ENCODE measurements at places on chromosomes 7 and 10.

GRCh38 chr10:58802047-58802446, 289.4 kb downstream of the BICC1 start:
- no peak for DNase-seq

GRCh38 chr7:87342231-87342630, 3.2 kb upstream of the CROT start:
- DNase-seq = no peak

GRCh38 chr10:5890452-5890915, 441 bp downstream of the FBH1 start:
- DNase-seq = no peak

- no peak for DNase-seq
Observed at GRCh38 chr10:3963191-3963673, 178.2 kb upstream of the KLF6 start.

DNA sequence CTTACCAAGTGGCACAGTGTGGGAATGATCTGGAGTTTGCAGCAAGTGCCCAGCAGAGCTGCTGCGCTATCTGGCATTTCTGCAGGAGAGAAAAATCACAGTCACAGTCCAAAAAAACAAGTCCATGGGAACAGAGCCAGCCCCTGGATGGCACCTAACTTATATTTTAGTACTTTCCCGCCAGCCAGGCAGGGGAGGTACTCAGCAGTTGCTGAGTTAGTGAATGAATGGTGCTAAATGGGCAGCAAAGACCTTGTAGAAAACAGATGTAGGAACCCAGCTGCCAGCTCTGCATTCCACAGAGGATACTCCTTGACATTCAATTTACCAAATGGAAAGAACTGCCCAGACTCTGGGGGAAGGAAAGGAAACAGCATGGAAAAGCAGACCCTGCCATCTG, 54.5 kb downstream of the GSDME start:
- DNase-seq = no peak

- no peak for DNase-seq
Observed at GRCh38 chr7:26065652-26066051, 86.3 kb upstream of the NFE2L3 start.

GRCh38 chr10:90148116-90148855, 446.9 kb downstream of the KIF20B start:
- peak; percentile 46 for DNase-seq

DNA sequence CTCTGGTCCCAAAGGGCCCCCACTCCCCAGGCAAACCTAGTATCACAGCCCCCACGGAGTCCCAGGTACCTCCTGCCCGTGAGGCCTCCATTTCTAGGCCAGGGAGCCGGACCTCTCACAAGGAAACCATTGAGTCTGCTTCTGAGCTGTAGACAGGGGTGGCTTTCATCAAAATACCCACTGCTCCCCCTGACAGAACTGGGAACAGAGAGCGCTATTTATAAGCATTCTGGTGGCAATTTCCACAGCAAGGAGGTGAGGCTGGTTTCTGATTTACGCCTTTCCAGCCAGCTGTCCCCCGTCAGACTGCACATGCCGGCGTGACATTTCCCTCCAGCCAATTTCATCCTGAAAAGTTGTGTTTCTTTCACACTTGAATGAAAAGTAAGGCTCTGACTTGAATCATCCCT, 407.5 kb upstream of the PRKCQ start:
- peak; percentile 27 for DNase-seq

GRCh38 chr10:67438605-67439304, 257.2 kb downstream of the CTNNA3 start:
- no peak for DNase-seq

GRCh38 chr10:49286686-49287085, 12.3 kb upstream of the C10orf71 start:
- DNase-seq = no peak

- DNase-seq = no peak
Observed at GRCh38 chr10:30059209-30060107, at the start of gene JCAD. TSS of gene JCAD (minus strand) at chr10:30059586. CDS start at chr10:30047812, 11,774 bp downstream.

DNA sequence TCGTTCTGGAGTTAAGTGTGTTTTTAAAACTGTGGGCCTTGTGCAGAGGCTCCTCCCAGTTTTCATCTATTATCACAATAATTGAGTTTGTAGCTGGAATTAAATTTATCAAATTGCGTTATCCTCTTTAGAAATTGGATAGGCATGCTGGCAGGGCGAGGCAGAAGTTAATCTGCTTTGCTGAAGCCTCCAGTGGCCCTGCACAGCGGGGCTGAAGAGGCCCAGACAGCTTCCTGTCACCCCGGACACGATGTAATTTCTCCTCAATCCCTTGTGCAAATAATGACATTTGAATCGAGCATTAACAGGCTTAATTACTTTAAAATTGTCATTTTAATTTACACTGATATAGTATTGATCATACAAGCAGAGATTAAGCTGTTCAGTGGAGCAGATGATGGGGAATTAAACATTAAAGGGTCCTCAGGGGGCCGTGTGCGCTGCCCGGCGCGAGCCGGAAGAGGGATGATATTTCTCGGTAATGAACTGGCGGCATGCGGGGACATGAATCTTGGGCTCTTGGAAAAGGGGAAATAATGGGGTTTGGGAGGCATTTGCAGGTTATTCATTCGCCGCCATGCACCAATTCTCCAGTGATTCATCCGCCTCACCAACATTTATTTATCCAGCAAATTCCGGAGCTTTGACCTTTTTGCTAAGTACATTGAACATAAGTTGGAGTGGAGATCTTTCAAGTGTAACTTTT, 118.5 kb downstream of the NKX6-2 start:
- DNase-seq = no peak

GRCh38 chr10:95451568-95452524, 109.3 kb downstream of the SORBS1 start:
- no peak for DNase-seq

DNA sequence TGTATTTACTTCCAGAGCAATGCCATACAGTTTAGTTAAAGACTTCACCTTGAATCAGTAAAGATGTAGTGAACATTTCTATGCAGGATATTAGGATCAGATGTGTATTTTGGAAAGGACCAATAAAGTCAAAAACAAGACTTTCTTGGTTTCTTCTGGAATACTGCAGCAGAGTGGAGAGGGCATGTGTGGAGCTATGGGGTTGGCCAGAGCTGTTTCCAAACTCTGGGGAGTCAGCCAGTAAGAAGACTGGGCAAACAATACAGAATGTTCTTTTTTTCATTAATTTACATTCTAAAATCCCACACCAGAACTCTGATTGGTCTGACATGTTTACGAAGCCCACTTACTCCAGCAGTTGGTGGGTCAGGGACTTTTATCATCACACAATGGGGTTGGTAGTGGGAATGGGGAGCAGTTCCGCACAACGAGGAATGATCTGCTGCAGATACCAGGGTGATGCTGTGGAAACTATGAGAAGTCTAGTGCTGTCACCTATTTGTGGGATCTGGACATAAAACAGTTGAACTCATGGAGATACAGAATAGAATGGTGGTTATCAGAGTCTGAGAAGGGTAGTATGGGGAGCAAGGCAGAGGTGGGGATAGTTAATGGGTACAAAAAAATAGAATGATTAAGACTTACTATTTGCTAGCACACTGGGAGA, 267.7 kb downstream of the MALRD1 start:
- no peak for DNase-seq

GRCh38 chr7:25347360-25348066, 119.2 kb upstream of the NPVF start:
- no peak for DNase-seq
